ENCODE measurements at places on chromosomes 7 and 10. TPM values are rescaled to one million over a fixed set of nuclear protein-coding genes. Genes with fewer than 3 reads are reported as not detected.

GRCh38 chr10:26438534-26439341 is 597 bp downstream of the APBB1IP start:
- DNase-seq = no peak

GRCh38 chr10:124870854-124871425 is 69.3 kb downstream of the ABRAXAS2 start:
- DNase-seq = no peak

The FEZF1 gene
- total RNA-seq = not detected

The C1QL3 gene
- not detected for total RNA-seq

The ASZ1 gene
- not detected for total RNA-seq
